ENCODE measurements at places on chromosomes 13 and 19.

- DNase-seq: no peak
These were observed 1.0 kb downstream of the MIA start for GRCh38 chr19:40776364-40776763.

DNA sequence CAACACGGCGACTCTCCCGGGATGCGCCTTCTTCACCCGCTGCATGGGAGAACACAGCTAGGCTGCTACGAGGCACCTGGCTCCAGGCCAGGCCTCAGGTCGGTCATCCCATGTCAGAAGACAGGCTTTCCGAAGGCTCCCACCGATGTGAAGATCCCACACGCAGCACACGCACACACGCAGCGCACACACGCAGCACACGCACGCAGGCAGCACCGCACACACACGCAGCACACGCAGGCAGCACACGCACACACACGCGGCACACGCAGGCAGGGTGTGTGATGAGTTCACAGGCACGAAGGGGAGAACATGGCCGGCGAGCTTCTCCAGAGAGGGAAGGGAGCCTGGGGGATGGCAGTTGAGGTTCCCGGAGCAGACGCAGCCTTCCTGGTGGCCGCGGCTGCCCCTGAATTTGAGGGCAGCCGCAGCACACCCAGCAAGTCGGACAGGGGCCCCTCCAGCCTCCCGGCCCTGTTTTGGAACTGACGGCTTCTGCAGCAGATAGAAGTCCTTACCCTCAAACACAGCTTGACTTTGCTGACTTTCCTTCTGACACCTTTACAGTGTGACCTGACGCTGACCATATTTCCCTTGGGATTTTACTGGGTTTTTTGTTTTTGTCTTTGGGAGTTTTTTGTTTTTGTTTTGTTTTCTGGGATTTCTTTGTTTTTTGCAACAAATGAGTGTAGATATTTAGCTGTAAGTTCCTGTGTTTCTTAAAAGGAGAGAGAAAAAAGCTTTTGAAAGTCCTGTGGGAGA lies 55.9 kb downstream of the RASA3 start:
- no peak for DNase-seq

GRCh38 chr13:38382946-38383345 lies 33.3 kb downstream of the UFM1 start:
- no peak for DNase-seq

DNA sequence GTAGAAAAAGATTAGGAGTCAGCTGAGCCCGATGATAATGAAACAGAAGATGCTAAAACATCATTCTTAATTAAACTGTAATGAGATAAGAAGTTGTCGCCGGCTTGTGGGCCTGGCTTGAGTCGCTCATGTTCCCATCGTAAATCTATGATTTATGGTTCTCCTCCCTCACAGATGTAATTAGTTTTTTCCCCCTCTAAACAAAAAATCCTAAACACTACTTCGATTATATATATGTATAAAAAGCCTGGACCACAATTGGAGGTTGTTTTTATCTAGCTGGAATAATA lies 151.3 kb downstream of the PTPRS start:
- no peak for DNase-seq

DNA sequence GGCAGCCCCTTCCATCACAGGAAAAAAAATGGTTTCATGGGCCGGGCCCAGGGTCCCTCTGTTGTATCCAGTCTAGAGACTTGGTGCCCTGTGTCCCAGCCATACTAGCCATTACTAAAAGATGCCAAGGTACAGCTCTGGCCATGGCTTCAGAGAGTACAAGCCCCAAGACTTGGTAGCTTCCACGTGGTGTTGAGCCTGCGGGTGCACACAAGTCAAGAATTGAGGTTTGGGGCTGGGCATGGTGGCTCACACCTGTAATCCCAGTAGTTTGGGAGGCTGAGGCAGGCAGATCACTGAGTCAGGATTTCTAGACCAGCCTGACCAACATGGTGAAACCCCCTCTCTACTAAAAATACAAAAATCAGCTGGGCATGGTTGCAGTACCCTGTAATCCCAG lies 214.3 kb downstream of the LIG4 start:
- no peak for DNase-seq

GRCh38 chr13:48317511-48318376 lies 14.2 kb downstream of the RB1 start:
- no peak for DNase-seq

GRCh38 chr19:40231544-40232424 lies 5.3 kb upstream of the CCNP start:
- no peak for DNase-seq

GRCh38 chr19:46732172-46732938 lies 13.5 kb upstream of the FKRP start:
- no peak for DNase-seq

DNA sequence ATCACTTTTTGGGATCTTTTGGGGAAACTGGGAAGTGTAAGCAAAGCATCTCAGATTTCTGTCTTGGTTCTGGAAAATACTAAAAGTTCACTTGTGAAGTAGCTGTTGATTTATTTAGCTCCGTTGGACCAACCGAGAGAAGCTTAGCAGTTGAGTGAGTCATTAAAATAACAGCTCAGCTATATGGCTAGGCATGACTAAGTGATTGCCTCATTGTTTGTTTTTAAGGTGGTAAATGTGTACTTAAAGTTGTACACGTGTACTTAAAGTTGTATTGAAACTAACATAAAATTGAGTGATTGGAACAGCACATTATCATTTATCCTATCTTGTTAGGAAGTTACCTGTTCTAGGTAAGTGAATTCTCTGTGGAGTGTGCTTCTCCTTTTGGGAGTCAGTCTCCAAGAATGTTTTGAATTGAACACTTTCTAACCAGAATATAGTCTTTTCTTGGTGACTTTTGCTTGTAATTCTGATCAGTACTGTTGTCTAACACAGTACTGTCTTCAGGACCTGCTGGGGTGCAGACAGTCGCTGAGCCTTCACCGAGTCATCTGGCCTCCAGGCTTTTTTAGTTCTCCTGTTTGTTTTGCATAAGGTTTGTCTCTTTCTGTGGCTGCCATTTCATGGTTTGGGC lies 2.9 kb upstream of the DCUN1D2 start:
- DNase-seq: no peak

GRCh38 chr19:34305221-34306083 lies 51.1 kb downstream of the GARRE1 start:
- DNase-seq: no peak

DNA sequence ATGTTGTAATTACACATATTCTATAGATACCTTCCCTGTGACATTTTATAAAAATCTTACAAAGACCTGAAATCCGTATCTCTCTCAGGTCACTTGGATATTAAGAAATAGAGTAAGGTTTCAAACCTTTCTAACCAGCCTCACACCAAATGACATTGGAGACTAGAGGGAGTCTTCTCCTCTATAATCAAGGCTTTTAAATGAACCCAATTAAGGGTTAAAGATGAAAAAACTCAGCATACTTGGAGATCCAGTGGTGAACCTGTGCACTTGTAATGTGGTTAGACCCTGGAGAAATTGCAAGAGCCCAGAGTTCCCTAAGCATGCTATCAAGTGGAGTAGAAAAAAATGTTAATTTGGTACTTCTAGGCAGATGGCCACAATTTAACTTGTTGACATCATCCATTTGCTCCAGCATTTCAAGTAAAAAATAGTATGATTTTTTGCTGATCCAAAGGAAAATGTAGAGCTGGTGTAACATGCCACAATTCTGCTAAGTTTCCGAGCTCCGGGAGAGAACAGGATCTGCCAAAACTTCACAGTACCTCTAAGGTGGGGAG lies 554.1 kb upstream of the MIR17HG start:
- DNase-seq: no peak

DNA sequence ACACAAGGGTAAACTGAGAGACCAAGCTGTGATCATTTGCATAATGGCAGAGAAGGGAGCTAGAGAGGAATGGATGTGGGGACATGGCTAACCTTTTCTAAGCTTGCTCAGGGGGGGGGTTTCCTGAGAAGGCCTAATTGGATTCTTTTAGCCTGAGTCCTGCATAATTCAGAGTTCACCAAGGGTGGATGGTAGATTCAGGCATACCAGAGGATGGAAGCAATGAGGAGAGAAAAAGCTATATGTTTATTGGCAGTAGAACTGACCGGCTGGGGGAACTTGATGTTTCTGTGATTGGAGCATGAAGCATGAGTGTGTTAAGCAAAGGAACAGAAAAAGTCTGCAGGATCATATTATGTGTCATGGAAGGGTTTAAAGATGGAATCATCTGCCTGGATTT lies 65.9 kb upstream of the KLF12 start:
- no peak for DNase-seq

DNA sequence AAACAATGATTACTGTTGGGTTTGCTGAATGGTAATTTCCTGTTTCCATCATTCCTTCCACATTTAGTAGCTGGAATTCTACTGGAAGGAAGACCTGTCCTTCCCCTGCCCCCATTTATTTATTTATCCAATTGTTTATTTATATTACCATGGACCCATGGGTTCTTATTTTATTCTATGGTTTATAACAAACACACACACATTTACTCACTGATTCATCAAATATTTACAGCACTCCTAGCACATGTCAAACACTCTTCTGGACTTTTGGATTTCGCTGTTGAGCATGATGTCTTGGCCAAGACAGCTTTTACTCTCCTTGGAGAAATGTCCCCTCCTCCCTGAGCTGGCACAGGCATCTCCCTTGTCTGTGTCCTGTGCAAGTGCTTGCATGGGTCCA lies 227.8 kb upstream of the MAB21L1 start:
- no peak for DNase-seq

DNA sequence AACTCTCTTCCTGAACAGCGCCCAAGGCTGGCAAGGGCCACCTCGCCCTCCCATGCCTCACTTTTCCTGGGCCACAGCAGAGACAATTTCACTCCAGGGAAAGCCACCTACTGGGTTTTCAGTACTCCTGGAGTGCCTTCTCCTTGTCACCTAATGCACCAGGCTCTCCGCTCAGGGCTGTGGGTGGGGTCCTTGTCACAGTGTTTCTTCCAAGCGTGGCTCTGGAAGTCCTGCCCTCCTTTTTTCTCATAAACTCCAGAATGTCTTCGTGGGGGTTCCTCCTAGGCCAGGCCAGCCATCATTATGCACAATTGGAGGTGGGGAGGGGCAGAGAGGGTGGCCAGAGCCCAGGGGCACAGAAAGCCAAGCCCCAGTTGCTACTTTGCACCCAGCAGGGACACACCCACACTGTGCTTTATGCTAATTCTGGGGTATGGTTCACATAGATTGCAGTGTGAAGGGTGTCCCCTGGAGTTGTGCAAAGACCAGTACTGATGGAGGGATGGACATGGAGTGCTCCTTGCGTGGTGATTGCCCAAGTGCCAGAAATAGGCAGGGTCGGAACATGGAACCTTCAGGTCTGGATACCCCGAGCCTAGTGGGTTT lies 78.8 kb downstream of the CHST8 start:
- DNase-seq: no peak

DNA sequence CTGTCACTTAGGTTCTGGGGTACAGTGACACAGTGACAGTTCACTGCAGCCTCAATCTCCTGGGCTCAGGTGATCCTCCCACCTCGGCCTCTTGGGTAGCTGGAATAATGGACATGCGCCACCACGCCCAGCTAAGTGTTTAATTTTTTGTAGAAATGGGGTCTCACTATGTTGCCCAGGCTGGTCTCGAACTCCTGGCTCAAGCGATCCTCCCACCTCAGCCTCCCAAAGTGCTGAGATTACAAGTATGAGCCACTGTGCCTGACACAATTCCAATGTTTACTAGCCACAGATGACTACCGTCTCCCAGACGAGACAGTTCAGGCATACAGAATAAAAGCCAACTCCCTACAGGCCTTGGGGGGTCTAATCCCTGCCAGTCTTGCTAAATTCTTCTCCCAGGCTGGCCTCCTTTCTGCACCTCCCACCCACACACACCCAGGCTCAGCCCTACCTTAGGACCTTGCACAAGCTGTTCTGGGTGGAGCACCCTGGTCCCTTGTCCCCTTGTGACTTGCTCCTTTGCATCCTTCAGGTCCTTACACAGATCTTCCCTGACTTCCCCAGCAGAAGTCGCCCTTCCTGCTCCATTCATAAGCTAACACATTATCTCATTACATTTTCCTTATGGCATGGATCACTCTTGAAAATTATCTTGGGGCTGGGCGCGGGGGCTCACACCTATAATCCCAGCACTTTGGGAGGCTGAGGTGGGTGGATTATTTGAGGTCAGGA lies 106.4 kb downstream of the INSR start:
- no peak for DNase-seq

- no peak for DNase-seq
These were observed 944.8 kb upstream of the PCDH9 start for GRCh38 chr13:68174893-68175292.

DNA sequence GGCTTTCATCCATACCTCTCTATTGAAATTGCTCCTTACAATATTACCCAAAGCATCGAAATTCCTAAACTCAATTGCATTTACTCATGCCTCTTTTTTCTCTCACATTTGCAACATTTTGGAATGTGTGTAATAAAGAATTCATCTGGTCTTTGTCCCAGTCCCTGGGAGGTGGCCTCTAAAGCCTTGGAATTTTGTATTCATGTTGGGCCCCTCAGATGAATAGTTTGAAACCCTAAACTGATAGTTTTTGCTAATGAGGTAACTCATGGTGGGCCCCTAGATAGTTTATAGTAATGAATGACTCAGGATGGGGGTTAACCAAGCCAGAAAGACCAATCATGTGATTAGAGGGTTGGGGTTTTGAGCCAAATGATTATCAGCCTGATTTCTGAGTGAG lies 490.4 kb downstream of the DIAPH3 start:
- no peak for DNase-seq

DNA sequence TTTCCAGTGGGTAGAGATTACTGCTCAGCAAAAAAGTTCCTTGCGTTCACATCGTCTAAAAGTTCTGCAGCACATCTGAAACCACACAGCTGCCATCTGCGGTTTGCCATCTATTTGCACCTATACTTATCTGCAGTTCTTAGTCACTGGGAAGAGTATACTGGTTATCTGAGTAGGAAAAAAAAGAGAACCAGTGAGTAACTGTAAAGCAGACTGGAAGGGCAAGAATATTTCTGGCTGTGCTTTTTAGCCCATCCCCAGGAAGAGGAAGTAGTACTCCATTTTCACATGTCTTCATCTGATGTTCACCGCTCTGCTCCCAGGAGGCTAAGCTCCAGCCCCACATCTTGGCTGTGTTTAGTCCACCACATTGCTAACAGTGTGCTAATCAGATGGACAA lies 35.6 kb downstream of the EFNB2 start:
- no peak for DNase-seq

DNA sequence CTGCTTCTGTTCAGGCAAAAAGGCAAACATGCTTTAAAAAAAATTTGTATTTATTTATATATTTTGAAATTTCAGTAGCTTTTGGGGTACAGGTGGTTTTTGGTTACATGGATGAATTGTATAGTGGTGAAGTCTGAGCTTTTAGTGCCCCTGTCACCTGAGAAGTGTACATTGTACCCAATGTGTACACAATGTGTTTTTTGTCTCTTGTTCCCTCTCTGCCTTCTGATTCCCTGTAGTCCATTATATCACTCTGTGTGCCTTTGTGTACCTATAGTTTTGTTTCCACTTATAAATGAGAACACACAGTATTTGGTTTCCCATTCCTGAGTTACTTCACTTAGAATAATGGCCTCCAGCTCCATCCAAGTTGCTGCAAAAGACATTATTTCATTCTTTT lies 77.4 kb downstream of the PDS5B start:
- no peak for DNase-seq

- no peak for DNase-seq
These were observed 463.4 kb downstream of the DIAPH3 start for GRCh38 chr13:59700281-59700680.

GRCh38 chr13:60431108-60431700 lies 34.2 kb downstream of the TDRD3 start:
- no peak for DNase-seq

GRCh38 chr19:47156861-47157430 lies 26.3 kb downstream of the SAE1 start:
- DNase-seq: no peak

GRCh38 chr13:113787694-113788093 lies 28.7 kb downstream of the TMEM255B start:
- DNase-seq: no peak

GRCh38 chr13:110334256-110334655 lies 27.2 kb downstream of the COL4A2 start:
- no peak for DNase-seq
